ENCODE measurements at places on chromosomes 6 and 20.

GRCh38 chr20:44532981-44533331 lies 11.1 kb upstream of the SERINC3 start:
- DNase-seq = no peak

DNA sequence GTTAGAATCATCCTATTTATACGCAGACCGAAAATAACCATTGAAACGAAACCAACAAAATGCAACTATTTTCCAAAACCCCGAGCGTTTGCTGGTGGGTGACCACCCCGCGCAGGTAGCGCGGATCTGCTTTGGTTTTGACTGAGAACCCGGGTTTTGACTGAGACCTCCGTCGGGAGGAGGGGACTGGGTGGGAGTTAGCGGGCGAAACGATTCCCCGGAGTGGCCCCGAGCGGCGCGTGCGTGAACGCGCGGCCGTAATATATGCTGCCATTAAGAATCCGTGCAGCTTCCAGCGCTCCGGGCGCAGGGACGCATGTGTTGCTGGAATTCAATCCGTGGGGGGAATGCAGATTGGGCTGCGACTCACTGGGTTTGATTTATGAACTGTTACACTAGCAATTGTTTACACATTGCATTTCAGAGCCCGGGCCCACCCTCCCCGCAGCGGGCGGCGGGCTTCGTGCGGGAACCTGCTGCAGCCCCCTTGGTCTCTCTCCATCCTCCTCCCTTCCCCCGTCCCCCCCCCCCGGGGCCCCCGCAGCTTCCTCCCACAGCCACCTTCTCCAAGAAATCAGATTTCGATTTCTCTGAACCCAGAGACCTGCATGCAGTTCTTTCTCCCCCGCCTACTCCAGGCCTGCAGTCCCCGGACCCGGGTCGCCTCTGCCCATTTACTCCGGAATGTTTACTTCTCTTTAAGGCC lies 9.9 kb downstream of the NRN1 start:
- DNase-seq = no peak

DNA sequence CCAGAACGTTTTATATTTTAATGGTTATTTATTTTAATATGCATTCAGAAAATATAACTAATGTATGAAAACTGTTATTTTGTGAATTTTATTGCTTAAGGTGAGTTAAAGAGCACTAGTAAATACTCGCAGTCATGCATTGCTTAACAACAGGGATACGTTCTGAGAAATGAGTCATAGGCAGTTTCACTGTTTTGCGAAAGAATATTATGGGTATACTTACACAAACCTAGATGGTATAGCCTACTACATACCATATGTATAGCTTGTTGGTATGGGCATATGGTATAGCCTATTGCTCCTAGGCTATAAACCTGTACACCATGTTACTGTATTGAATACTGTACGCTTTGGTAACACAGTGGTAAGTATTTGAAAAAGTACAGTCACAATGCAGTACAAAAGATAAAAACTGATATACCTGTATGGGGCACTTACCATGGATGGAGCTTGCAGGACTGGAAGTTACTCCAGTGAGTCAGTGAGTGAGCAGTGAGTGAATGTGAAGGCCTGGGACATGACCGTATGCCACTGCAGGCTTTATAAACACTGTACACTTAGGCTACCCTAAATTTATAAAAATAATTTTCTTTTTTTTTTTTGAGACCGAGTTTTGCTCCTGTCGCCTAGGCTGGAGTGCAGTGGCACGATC lies 38.5 kb downstream of the ARFGEF2 start:
- no peak for DNase-seq

DNA sequence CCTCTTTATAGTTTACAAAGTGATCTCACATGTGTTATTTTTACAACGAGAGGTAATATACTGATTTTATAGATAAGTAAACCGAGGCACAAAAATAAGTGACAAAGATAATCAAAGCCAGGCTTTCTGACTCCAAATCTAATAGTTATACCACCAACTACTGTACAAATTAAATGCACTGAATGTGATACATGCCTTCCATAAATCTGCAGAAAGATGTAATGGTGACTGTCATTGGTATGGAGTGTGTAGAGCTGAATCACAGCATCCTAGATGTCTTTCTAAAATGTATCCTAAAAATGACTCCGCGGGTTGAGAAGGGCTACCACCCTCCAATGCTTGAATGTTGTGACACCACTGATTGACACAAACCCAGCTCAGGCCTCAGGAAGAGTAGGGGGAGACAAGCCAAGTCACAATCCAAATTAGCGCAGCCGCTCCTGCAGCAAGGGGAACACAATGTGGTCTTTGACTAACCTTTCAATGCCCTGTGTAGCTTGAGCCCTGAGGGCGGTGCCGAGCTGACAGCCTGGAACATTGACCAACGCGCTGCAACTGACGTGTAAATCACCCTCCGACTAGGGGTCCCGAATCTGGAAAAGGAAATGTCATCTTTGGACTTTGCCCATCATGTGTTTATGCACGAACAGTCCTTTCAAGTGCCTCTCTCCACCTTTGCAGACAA lies 136.8 kb downstream of the OLIG3 start:
- no peak for DNase-seq

- DNase-seq = no peak
Observed at GRCh38 chr6:5058254-5058653, 26.9 kb upstream of the PPP1R3G start.

DNA sequence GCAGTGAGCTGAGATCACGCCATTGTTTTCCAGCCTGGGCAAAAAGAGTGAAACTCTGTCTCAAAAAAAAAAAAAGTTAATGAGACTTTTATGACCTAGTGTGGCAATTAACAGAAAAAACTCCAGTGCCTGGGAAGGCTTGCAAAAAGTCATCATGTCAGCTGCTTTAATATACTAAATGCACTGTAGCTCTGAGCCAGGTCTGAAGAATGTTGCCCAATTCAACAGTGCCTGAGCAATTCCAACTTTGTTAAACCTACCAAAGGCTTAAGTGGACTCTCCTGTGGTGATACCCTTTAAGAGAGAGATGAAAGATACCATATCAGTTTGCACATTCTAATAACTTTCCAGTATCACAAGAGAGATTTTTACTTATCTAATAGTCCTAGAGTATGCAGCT lies 6.5 kb upstream of the ROS1 start:
- no peak for DNase-seq

DNA sequence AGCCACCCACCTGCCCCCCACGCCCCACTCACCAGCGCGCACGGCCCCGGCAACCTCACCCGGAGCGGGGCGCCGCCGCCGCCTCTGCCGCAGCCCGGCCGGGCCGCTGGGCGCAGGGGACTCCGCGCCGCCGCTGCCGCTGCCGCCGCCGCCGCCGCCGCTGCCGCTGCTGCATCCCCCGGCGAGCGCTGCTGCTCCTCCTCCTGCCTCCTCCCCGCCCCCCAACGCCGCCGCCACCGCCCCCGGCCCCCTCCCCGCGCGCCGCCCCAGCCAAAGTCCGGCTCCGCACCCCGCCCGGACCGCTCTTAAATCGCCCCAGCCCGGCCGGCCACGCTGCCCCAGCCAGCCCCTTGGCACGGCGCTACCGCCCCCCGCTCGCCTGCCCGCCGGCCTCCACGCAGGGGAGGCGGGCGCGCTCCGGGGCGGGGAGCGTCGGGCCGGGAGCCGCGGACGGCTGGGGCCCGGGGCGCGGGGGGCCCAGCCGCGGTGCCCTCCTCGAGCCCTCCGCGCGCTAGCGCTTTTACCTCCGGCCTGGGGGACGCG lies at the start of gene SULF2:
Gene SULF2, minus strand, starts transcription at position 171 of the 543 bp plus-strand sequence. CDS start 28,118 bp downstream, outside the sequence.
- no peak for DNase-seq

DNA sequence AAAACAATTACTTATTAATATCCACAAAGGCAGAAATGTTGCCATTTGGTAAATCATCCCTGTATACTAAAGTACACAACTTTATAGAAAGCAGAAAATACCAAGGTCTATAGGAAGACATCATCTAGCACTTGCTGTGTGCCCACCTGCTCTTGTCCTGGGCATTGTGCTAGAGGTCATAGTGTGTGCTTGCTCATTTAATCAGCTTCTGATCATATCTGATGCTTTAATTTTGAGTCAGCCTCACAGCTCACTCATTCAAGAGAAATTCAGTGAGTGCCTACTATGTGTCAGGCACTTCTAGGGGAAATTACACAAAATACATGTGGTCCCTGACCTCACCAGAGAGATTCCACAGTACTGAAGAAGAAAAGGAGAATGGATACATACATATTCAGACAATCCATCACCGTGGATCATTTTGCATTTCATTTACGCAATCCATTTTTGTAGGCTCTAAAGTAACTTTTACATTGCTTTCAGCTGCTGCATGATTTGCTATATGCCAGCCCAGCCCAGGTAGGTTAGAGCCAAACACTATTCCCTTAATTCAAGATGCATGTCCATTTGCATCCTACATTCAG lies 167.9 kb upstream of the MCHR2 start:
- no peak for DNase-seq

- no peak for DNase-seq
Observed at GRCh38 chr6:43682724-43683429, 4.7 kb downstream of the MRPS18A start.

GRCh38 chr6:116973976-116974375 lies 96.9 kb downstream of the RFX6 start:
- no peak for DNase-seq

DNA sequence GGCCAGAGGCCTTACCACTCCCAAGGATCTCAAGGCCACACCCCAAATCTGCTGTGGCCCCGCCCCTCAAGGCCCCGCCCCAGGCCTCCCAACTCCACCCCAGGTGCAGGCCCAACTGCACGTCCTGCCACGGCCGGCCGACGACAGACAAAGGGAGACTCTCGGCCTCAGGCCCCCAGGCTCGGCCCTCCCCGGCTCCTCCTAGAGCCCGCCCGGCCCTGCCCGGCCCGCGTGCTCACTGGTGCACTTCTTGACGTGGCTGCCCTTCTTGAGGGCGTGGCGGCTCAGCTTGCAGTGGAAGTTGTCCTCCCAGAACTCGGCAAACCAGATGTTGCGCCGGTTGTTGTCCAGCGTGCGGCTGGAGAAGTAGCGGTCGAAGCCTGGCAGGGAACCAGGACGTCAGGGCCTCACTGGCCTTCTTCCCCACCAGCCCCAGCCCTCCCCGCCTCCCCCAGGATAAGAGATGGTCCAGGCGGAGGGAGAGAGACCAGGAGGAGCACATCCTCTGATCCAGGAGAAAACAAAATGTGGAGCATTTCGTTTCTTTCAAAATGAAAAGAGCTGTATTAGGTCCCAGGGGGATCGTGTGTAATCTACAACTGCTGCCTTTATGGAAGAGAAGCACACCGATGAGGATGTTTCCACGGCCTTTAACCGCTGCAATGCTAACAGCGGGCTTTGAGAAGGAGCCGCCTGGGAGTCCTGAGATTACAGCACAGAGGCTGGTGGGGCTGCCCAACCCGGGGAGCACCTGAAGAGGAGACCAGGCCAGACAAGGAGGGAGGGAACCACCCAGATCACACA lies 89.4 kb downstream of the GRM4 start:
- no peak for DNase-seq

GRCh38 chr20:4181956-4182945 lies 166.9 kb upstream of the RNF24 start:
- DNase-seq = no peak

GRCh38 chr6:66725670-66726069 lies 1018.6 kb upstream of the EYS start:
- DNase-seq = no peak

- DNase-seq = no peak
Observed at GRCh38 chr20:33821270-33821836, 10.2 kb downstream of the CHMP4B start.

DNA sequence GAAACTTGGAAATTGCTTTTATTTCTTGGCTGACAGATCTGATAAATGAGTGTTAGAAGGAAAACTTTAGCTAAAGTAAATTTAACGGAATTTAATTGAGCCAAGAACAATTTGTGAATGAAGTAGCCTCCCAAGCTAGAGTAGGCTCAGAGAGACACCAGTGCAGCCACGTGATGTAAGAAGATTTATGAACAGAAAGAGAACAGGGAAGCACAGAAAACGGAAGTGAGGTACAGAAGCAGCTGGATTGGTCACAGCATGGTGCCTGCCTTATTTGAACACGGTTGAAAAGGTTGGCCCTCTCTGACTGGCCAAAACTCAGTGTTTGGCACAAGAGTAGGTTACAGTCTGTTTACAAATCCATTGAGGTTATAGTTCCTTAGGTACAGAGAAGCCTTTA lies 29.5 kb upstream of the IFNGR1 start:
- no peak for DNase-seq

DNA sequence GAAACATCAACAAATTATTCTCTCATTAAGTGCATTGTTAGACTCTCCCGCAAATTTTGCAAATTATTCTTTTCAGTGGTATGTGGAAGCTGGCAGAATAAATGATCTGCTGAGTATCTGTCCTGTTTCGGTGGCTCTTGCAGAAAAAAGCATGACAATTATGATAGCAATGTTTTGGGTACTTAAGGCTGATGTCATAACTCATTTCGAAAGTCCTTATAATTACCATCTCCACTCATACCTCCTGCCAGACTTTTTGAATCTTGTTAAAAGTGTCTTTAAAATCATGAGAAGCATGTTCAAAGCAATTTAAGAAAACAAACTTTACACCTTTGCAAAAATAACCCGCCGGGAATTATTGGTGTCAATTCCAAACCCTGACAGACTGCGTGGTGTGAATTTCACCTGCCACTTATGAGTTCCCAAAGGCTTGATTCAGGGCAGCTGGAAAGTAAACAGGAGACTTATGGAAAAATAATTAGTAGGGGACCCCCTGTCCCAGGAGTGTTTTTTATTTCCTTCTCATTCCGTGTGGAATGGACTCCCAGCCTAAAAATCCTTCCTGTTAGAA lies 87.6 kb upstream of the E2F3 start:
- DNase-seq = no peak

- no peak for DNase-seq
Observed at GRCh38 chr6:31267651-31268368, 4.1 kb downstream of the HLA-C start.

- no peak for DNase-seq
Observed at GRCh38 chr20:43467589-43467988, 9.9 kb downstream of the SRSF6 start.

- no peak for DNase-seq
Observed at GRCh38 chr6:83962582-83962981, 71.0 kb upstream of the MRAP2 start.

GRCh38 chr6:82237013-82237412 lies 10.5 kb downstream of the IBTK start:
- no peak for DNase-seq

- DNase-seq = no peak
Observed at GRCh38 chr6:143652841-143653331, 24.9 kb upstream of the PHACTR2 start.

DNA sequence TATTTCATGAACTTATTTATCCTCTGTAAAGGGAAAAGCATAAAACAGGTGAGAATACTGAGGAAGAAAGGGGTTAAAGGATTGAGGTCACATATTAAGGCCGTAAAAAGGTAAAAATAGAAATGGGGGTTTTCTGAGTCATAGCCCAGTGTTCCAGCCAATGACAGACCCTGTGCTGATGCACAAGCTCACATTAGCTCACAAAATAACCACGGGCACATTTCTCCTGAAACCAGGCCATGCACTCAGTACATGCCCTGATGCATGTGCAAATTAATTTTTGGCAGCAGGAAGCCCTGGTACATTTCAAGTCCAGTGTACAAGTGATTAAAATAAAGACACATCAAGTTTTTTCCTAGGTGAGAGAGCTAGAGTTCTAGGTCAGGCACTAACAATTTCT lies 194.4 kb downstream of the TMEM200A start:
- no peak for DNase-seq

GRCh38 chr6:124941259-124941658 lies 21.0 kb upstream of the RNF217 start:
- no peak for DNase-seq

Measured in bone marrow (tissue), 2 donors.